ENCODE measurements at places on chromosomes 16 and 17. TPM values are rescaled to one million over a fixed set of nuclear protein-coding genes. Genes with fewer than 3 reads are reported as not detected.

The HOXB2 gene
- not detected for total RNA-seq

The KRT33B gene
- not detected for total RNA-seq

The LDHD gene
- total RNA-seq, result 6.6 TPM

The CBFA2T3 gene
- 5.6 TPM for total RNA-seq

The SMIM5 gene
- total RNA-seq, result 3.5 TPM

The KRT28 gene
- 0.27 TPM for total RNA-seq

The MMP2 gene
- 248 TPM for total RNA-seq

The MYO19 gene
- 54.4 TPM for total RNA-seq

The TMEM88 gene
- total RNA-seq, result 4.4 TPM

The SLC2A4 gene
- total RNA-seq, result 5.4 TPM

The CLEC19A gene
- 29.2 TPM for total RNA-seq

The CFAP97D1 gene
- total RNA-seq, result not detected

The BRD7 gene
- 61.6 TPM for total RNA-seq

The CDH5 gene
- total RNA-seq, result 41.5 TPM

The PTX4 gene
- 1.6 TPM for total RNA-seq

Data from camera-type eye (tissue), 1 donor.